Upper lobe of right lung (tissue), 1 donor: ENCODE measurements at places on chromosomes 1 and 21.

DNA sequence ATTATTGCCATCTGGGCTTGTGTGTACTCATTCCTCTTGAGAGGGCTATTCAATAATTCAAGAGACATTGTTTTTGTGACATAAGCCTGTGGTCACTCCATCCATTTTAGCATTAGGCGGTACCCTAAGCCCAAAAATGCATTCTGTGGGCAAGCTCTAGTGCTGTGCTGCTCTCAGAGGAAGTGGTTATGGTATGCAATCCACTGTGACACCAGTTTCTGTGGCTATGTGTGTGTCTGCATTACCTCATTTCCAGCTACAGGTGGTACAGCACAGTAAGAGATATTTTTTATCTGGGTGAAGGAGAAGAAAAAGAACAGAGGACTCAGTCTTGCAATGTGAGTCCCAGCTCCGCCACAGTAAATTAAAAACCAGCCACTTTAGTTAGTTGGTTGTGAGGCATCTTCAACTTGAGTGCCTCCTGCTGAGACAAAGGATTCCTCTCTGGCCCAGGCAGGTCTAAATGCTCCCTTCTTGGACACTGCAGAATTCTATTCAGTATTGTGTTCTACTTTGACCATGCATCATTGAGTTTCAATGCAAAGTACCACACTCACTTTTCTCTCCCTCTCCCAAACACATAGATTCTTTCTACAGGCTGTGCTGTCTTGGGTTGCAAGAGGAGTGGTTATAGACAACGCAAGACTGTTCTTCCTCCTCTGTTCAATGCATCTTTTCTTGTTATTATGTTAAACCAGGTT is 777.8 kb upstream of the BRINP3 start:
- no peaks in the 10 kb centered on the region for H3K36me3 ChIP-seq
- H3K27ac ChIP-seq = no peak overlapping the region
- H3K4me1 ChIP-seq = no peaks in the 10 kb centered on the region
- DNase-seq = no peak
- no peaks in the 10 kb centered on the region for H3K27me3 ChIP-seq

DNA sequence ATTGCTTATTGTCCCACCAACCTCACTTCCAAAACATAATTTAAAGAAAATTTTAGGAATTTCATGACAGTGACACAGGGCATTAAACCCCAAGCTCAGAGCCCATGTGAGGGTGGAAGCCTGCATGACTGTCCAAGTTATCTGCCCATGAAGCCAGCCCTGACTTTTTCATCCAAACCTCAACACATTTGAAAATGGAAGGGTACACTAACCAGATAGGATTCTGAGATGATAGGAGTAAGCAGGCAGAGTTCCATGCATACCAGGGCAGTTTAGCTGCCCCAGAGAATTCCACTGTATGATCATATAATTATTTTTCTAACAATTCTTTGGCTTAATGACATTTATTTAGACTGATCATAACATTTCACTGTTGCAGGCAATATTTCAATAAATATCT is 986.0 kb downstream of the TTLL7 start:
- DNase-seq = no peak
- no peaks in the 10 kb centered on the region for H3K36me3 ChIP-seq
- no peaks in the 10 kb centered on the region for H3K27me3 ChIP-seq
- H3K27ac ChIP-seq = no peak overlapping the region
- no peaks in the 10 kb centered on the region for H3K4me1 ChIP-seq
- no peak overlapping the region for H3K4me3 ChIP-seq

- H3K27me3 ChIP-seq = no peaks in the 10 kb centered on the region
- no peak overlapping the region for H3K27ac ChIP-seq
- DNase-seq = no peak
- peaks cover 14% of the 10 kb centered on the region for H3K4me1 ChIP-seq
Observed at GRCh38 chr1:43383449-43383848, 6.2 kb downstream of the MED8 start.

GRCh38 chr21:38236232-38236631 is 20.6 kb upstream of the KCNJ15 start:
- no peaks in the 10 kb centered on the region for H3K27me3 ChIP-seq
- H3K4me1 ChIP-seq = peaks cover 17% of the 10 kb centered on the region
- no peak overlapping the region for H3K4me3 ChIP-seq
- no peaks in the 10 kb centered on the region for H3K36me3 ChIP-seq
- DNase-seq = no peak
- no peak overlapping the region for H3K27ac ChIP-seq

- no peak overlapping the region for H3K4me3 ChIP-seq
- H3K4me1 ChIP-seq = no peaks in the 10 kb centered on the region
- H3K27ac ChIP-seq = no peak overlapping the region
- H3K36me3 ChIP-seq = no peaks in the 10 kb centered on the region
- DNase-seq = no peak
Observed at GRCh38 chr1:14724246-14724645, 125.8 kb downstream of the KAZN start.

DNA sequence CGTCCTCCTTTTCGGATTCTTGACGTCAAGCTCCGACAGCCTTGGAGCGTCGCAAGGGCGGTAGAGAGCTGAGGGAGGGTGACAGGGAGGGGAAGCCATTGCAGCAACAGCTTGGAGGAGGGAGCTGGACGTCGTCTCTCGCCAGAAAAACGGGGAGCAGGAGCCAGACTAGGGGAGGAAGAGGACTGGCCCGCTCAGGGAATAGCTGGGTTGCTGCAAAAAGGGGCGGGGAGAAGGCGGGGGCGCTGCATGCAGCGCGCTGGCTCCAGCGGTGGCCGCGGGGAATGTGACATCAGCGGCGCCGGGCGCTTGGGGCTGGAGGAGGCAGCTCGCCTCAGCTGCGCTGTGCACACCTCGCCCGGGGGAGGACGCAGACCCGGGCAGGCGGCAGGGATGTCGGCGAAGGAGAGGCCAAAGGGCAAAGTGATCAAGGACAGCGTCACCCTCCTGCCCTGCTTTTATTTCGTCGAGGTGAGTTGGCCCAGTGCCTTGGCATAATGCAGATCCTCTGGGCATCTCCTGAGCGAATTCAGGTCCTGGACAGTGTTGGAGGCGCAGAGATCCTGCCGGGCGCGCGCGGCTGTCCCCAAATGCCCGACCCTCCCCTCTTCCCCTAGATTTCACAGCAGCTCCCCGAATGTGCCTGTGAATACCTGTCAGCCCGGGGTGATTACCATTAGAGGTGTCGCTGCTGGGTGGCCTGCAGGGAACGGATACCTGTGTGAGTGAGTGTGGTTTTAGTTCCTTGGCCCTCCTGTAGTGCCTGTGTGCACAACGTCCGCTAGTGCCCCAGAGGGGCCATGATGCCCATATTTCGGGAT is at the start of gene PLPPR4:
Gene PLPPR4, plus strand, starts transcription at position 292 of the 821 bp plus-strand sequence. Its CDS starts 102 bp downstream, at position 394.
- peaks cover 4% of the 10 kb centered on the region for H3K4me1 ChIP-seq
- peaks cover 7% of the 10 kb centered on the region for H3K27me3 ChIP-seq
- no peaks in the 10 kb centered on the region for H3K36me3 ChIP-seq
- H3K27ac ChIP-seq = no peak within 1 kb of the TSS

GRCh38 chr1:83626603-83627002 is 372.3 kb downstream of the TTLL7 start:
- no peak overlapping the region for H3K27ac ChIP-seq
- H3K4me3 ChIP-seq = no peak overlapping the region
- no peaks in the 10 kb centered on the region for H3K36me3 ChIP-seq
- H3K4me1 ChIP-seq = no peaks in the 10 kb centered on the region
- no peaks in the 10 kb centered on the region for H3K27me3 ChIP-seq

- H3K27ac ChIP-seq = no peak overlapping the region
- peaks cover 6% of the 10 kb centered on the region for H3K4me1 ChIP-seq
- no peak overlapping the region for H3K4me3 ChIP-seq
Observed at GRCh38 chr1:59077466-59078069, 219.3 kb upstream of the FGGY start.
